ENCODE measurements at places on chromosomes 1 and 21.

GRCh38 chr21:44664691-44665090 is 2.0 kb downstream of the KRTAP12-2 start:
- no peak for DNase-seq

DNA sequence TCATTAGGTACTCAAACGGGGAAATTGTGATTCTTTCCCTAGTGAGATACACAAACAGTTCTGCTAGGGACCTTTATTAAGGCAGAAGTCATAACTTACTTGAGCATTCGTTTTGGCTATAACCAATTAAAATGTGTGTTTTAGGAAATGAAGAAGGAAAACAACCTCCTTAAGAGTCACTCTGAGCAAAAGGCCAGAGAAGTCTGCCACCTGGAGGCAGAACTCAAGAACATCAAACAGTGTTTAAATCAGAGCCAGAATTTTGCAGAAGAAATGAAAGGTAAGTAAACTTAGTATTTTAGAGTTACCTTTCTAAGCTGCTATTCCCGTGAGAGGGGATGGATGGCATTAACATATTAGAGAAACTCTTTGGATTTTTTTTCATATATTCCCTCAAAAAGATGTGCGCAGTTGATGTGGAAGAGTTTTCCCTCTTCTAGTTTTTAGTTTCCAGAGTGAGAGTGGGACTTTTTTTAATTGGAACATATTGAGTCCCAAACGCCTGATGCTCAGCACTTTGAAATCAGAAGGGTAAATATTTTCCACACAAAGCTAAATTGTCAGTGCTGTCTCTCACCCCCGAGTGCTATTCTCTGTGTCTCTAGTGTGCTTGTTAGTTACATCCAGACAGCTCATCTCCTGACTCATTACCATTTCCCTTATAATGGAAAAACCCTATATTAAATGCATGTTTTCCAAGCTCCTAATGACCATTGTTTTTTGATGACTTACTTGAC is 34.9 kb downstream of the CENPF start:
- DNase-seq: peak; percentile 63

DNA sequence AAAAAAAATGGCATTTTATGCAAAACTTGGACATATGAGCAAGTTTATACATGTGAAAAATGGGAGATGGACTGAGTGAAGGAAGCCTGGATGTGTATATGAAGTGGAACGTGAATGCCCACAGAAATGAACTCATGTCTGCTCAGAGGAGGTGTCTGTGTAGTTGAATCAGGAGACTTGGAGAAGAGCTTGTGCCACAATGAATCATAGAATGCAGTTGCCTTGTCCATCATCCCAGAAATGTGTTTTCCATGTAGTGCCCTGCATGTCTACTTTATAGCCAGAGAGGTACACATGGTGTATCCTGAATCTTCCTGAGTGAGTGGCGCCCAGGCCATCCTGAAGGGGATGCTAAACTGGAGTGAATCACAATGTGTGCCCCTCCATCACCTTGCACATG is 2.6 kb upstream of the ILDR2 start:
- no peak for DNase-seq

DNA sequence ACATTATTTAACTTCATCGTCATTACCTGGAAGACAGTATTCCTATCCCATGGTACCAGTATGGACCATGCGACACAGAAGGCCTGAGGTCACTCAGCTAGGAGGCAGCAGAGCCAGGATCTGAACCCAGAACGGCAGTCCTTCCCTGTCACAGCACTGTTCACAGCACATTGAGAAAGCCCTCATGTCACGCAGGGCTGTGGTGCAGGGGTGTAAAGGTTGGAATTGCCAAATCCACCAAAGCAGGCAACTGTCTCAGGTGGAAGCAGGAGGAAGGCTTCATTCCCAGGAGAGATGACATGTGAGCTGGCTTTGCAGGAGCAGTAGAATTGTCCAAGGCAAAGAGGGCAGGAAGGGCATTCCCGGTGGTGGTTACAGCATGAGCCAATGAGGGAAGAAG is 9.9 kb upstream of the TTC22 start:
- DNase-seq: no peak

DNA sequence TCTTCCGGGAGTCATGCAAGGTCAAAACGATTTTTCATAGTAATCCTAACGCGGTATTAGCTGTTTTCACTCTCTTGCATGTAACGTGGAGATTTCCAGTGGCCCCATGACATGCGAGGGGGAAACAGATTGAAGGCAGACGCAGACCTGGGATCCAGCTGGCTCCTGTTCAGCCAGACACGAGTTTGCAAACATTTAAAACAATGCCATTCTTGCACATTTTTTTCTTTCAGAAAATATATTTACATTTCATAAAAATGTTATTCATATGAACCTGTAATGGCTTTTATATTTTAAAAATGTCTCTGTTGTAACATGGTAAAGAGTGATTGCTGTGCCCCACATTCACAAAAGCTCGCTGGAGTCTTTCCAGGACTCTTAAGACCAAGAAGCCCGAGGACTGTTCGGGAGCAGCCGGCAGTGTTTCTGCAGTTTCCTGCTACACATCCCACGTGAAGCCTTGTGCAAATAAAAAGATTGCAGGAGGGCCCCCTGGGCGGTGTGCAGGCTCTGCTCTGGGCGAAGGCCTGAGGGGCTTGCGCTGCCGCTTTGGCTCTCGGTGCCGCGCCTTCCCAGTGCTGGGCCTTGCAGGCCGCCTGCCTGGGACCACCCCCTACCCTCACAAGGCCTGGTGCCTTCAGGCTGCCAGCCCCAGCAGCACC is 184.9 kb downstream of the DYRK1A start:
- peak; percentile 26 for DNase-seq

DNA sequence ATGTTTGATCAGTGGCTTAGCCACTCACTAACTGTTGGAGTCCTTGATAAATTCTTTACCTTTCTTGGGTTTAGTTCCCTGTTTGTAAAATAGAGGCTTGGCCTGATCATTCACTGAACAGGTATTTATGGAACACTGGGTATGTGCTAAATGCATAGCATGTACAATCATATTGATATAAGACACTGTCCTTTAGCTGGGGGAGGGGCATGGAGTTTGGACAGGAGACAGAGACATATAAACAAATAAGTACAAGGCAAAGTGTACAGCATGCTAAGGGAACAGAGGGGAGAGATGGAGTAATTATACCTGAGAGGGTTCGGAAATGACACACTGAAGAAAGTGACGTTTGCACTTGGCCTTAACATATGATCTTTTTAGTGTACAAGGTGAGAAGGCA is 124.3 kb upstream of the CACNA1E start:
- DNase-seq: no peak

GRCh38 chr1:119141020-119141424 is 569 bp upstream of the WARS2 start:
- peak; percentile 31 for DNase-seq
